NCI-H1092 treated with DMSO at 0.1 percent for 48 hours (cell line): ENCODE measurements at places on chromosomes 2 and 18.

DNA sequence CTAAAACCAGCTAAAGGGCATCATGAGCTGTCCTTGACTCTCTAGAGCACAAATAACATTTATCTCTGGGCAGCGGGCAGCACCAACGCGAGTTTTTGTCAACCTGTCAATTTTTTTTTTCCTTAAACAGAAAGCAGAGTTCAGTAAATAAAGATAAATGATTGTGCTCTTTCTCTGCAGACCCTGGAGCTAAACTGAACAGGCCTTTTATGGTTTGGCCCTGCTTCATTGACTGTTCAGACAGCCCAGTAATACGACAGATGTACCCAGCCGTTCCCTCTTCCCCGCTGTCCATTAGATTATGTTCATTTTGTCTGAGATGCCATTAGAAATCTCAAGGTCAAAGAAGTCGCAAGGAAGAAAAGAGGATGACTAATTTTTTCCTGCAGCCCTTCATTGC, 280.5 kb upstream of the PIK3C3 start:
- DNase-seq: no peak

GRCh38 chr2:240561325-240561971, 1.3 kb downstream of the DUSP28 start:
- no peak for DNase-seq

DNA sequence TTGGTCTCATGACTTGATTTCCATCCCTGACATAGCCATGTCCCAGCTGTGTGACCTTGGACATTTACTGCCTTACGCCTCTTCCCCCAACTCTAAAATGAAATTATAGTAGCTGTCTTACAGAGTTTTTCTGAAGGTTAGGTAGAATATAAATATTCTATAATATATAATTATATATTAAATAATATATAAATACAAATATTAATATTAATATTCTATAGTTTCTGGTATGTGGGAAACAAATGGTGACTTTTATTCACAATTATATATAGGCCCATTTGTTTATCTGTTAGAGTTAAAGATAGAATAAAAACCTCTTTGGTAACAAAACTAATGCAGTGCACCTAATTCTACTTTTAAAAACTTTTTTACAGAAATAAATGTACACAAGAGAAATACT, 1.7 kb downstream of the RBBP8 start:
- DNase-seq: no peak

DNA sequence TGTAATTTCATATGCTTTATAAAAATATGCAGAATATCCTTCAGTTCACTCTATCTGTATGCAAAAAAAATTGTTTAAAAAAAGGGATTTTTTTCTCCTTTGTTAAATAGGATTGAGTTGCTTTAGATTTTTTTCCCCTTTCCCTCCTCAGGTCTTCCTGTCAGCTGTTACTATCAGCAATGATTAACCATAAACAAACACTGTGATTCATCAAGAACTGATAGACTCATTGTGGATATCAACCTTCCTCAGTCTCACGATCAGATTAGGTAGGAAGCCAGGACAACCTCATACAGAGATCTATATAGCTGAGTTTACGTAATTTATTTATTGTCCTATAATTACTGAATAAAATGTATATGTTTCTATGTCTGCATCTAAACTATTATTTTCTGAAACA, 2136.2 kb upstream of the CELF4 start:
- DNase-seq: no peak

DNA sequence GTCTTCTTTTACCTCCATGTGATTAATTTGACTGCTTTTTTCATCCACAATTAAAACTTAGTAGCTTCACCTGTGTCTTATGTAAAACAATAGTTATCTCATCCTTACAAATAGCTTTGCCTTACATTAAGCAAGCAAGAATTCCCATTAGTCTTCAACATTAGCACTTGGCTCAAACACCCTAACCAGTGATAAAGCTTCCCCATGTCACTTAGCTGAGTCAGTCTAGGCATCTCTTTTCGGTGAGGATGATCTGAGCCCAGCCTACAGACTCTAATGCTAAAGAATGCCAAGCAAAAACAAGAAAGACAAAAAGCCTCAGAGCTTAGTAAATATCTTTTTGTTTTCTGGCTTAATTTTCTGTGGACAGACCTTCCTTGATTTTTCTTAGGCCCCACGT, 26.1 kb downstream of the GAD1 start:
- DNase-seq: no peak

DNA sequence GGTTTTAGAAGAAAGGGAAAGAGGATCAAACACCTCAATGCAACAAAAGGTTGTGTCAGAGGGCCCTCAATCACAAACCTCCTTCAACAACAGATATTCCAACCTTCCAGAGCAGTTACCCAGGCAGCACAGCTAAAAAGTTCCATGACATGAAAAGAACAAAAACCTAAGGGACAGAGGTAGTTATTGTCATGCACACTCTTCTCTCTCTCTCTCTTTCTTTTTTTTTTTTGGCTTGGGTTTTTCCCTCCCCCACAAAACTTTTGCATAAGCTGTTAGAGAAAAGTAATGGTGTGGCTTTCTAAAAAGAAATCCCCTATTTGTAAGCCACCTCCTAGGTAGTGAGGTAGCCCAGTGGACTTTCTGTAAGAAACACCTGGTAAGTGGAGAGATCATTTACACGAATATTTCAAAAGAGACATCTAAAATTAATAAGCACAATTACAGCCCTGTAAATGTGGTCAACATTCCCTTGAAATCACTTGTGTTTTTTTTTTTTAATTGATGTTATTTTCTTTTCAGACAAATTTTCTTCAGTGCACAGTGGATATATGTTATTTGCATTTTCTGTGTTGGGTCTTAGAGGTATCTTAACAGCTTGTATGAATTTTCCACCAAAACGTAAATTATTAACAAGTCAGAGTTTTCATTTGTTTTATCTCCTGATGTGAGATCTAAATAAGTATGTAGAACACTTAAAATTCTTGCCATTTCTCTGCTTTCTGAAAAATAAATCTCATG, 48.4 kb downstream of the ZEB2 start:
- DNase-seq: no peak

- DNase-seq: no peak
These were observed at the start of gene CASP8 for GRCh38 chr2:201260302-201260800. Gene CASP8, plus strand, starts transcription at chr2:201260536. Its CDS starts 5,951 bp downstream, at chr2:201266487.

DNA sequence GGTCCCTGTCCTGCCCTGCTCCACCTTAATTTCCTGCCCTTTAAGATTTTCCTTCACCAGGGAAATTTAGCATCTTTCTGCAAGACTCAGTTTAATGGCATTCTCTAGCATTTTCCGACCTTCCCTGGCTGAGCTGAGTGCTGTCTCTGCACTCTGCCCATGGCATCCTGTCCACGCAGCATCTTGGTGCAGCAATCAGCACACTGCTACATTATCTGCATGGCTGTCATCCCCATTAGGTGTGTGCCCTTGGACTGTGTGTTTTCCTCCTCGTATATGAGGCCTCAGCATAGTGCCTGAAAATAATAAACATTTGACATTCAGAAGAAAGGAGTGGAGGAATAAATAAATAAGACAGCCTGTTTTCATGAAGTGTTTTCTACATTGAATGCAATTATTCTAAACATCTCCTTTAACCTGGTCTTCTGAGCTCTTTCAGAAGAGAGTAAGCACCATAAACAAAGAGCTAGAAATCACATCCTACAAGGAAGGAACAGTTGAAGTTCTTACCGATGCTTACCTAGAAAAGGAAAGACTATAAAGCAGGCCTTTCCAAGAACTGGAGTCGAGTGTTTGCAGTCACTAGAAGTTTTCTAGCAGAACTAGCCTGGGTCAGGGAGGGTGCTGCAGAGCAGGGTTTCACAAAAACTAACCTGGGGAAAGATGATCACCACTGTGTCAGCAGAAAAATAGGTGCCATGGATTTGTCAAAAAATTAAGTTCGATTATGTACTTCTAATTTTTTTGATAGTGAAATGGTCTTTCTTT, 131.4 kb upstream of the ITGB6 start:
- DNase-seq: no peak

DNA sequence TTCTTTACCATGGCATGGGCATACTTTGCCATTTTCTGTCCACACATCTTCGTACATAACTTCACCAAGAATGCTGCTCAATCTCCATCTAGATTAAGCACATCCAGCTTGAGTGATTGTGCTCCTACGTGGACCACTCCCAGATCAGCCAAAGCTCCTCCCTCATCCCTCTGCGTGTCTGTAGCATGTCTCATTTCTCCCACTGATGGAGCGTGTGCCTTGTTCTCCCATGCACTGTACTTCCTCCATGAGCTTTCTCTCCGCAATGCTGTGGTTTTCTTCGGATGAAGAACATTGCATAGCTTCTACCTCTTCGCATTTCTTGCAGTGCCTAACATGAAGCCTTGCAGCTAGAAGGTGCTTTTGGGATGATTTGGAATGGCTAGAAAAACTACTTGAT, 13.5 kb downstream of the CCL20 start:
- no peak for DNase-seq

DNA sequence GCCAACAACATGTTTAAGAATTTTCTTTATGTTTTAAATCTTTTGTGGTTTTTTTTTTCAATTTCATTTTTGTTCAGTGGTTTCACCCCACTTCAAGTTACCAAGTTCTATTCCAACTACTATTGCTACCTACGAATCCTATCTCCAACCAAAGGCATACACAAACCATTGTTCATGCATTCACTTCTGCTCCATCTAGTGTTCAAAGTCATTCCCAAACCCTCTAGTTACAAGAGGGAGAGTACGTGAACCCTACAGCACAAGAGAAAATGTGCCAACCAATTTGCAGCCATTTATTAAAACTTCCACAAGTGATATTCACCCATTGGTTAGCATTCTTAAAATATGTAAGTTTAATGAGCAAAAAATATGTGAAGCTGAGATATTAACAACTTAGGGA, 295.1 kb upstream of the KYNU start:
- no peak for DNase-seq
